ENCODE measurements at places on chromosomes 5 and 9.
A peak's percentile ranks its signal among the peaks of the same experiment; 100 is the strongest.

DNA sequence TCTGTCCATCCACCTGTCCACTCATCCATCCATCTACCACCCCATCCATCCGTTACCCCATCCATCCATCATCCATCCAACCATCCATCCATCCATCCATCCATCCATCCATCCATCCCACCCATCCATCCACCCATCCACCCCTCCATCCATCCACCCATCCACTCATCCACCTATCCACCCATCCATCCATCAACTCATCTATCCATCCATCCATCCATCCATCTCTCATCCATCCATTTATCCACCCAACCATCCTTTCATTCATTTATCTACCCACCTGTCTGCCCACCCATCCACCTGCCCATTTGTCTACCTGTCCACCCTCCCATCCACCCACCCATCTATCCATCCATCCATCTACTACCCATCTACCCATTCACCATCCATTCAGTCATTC lies 84.1 kb upstream of the ASS1 start:
- no peak for DNase-seq

- no peak for DNase-seq
Observed at GRCh38 chr5:79754865-79755555, 65.4 kb downstream of the CMYA5 start.

DNA sequence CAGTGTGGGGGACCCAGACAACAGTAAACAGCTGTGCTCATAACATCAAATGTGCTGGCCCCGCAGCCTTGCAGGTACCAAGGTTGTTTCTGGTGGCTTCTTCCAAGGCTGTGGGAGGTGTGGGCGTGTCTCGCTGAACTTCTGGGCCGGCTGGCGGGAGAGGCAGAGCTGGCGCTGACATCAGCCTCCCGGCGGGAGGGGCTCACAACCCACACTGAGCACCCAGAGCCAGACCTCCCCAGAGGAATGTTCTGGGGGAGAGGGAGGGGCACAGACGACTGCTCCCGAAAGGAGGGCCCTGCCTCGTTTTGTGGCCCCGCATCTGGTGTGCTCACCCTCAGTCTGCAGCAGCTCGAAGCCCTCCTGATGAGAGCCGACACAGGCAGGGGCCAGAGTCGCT lies 6.9 kb upstream of the SLC12A7 start:
- no peak for DNase-seq

- no peak for DNase-seq
Observed at GRCh38 chr9:86638109-86638508, 283.9 kb upstream of the TUT7 start.

GRCh38 chr5:7910738-7911428 lies 41.9 kb downstream of the MTRR start:
- DNase-seq: no peak

DNA sequence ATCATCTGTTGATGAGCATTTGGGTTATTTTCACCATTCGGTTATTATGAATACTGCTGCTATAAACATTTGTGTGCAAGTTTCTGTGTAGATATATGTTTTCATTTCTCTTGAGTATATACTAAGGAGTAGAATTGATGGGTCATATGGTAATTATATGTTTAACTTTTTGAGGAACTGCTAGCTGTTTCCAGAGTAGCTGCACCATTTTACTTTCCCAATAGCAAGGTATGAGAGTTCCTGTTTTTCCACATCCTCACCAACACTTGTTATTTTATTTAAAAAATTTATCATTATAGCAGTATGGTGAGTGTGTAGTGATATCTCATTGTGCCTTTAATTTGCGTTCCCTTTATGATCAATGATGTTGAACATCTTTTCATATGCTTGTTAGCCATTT lies 29.2 kb downstream of the CD14 start:
- no peak for DNase-seq

DNA sequence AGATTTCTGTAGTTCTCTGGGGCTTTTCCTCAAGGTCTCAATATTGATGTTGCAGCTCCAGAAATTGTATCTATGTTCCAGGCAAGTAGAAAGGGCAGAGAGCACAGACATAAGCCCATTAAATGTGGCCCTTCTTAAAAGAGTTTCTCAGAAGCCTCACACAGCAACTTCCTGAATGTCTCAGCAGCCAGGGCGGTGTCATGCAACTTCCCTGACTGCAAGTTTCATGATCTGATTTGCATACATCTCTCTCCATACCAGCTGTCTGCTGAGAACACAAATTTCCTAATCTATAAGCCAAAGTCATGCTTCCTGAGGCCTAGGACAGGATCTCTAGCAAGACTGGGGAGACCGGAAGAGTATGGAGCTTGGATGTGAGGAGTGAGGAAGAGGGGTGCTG lies 13.0 kb downstream of the RGS7BP start:
- DNase-seq: no peak

GRCh38 chr9:124932333-124932732 lies 8.6 kb downstream of the GOLGA1 start:
- DNase-seq: no peak

DNA sequence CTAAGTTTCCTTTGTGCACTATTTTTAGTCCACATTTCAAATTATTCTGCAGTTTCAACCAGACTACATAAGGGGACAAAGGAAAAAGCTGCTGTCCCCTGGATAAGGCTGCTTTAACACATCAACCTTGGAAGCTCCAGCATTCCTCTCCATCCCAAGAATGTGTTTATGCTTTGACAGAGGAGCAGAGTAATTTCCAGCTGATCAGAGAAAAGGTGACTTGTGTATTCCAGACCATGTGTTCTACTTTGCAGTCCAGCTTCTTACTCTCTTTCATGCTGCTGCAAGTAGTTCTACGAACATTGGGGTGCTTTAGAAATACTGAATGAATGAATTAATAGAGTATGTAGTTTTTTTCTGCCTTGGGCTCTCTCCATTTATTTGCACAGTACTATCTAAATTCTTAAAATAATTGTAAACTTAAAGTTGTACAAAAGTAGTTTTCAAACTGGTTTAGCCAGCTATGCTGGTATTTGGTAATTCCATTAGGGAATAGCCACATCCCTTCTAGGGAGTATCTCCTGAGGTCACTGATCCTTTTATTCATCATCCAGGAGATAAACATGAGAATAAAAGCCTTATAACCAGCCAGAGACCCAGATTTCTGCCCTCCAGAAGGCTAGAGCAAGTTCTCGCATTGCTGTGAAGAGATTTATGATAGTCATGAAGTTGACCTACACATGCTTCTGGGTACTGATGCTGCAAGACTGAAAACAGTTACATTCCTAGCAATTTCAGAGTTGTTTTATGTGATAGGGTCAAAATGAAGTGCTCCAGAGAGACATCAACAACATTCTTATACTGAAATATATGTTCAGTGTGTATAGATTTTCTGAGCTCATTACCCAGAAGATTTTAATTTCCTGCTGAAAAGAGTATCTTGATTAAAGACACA lies 215.2 kb downstream of the COMMD10 start:
- no peak for DNase-seq

GRCh38 chr5:67957374-67957773 lies 258.2 kb upstream of the PIK3R1 start:
- no peak for DNase-seq

DNA sequence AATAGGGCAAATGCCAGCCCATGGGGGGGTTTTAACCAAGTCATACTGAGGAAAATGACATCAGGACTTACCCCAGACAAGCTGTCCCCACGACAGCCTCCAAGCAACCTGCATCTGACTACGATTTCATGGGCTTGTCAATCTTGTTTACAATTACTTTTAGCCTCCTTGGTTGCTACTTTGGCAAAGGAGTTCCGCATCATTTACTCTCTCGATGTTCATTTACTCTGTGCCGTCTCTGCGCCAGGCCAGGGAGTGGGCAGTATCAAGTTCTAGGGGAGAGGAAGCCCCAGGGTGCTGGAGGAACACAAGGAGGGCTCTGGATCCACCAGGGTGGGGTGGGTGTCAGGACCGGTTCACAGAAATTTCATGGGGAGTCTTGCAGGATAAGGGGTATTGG lies 23.9 kb downstream of the PTPN3 start:
- no peak for DNase-seq

GRCh38 chr5:102845041-102845440 lies 89.9 kb downstream of the PAM start:
- DNase-seq: no peak

DNA sequence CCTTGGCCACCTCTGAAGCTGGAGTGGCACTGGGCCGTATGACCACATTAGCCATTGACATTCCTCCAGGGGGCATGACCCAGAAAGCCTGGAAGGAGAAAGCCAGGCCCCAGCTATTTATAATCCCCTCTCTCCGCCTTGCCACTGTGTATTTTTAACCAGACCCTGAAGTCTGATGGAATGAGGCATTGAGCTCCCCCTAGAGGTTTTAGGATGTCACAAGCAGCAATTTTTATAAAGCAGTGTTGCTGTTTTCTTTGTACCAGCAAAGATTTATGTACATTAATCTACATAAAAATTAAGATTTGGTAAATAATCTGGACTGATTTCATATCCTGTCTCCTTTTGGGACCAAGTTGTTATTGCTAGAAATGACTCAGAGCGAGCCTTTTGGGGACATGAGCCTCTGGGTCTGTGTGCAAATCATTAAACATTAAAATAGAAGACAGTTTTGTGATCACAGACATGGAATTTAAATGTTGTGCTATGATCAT lies 127.1 kb downstream of the TRIO start:
- no peak for DNase-seq

GRCh38 chr5:166845044-166845443 lies 1446.4 kb upstream of the WWC1 start:
- DNase-seq: no peak

- DNase-seq: no peak
Observed at GRCh38 chr9:88425538-88425950, 37.3 kb downstream of the SPIN1 start.

- DNase-seq: no peak
Observed at GRCh38 chr5:178346607-178347334, 114.2 kb upstream of the PHYKPL start.

GRCh38 chr9:75188756-75189155 lies 100.4 kb downstream of the OSTF1 start:
- no peak for DNase-seq

DNA sequence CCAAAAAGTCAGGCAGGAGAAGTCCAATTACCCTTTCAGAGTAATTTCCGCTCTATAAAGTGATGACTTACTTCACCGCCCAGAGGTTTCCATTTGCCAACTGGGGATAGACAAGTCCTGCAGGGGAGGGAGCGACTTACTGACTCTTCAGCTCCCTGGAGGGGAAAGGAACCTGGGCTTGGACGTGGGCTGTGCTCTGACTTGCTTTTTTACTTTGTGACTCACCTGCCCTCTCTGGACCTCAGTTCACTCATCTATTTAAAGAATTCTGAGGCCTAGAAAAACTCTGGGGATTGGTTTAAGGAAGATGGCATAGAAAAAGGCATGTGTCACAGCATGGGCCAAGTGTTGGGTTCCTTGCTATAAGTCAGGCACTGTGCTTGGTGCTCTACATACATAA lies 180.4 kb upstream of the TRIM32 start:
- DNase-seq: no peak

- DNase-seq: no peak
Observed at GRCh38 chr5:111532886-111533582, 20.7 kb upstream of the STARD4 start.

- no peak for DNase-seq
Observed at GRCh38 chr9:86885232-86885631, 62.1 kb downstream of the GAS1 start.

DNA sequence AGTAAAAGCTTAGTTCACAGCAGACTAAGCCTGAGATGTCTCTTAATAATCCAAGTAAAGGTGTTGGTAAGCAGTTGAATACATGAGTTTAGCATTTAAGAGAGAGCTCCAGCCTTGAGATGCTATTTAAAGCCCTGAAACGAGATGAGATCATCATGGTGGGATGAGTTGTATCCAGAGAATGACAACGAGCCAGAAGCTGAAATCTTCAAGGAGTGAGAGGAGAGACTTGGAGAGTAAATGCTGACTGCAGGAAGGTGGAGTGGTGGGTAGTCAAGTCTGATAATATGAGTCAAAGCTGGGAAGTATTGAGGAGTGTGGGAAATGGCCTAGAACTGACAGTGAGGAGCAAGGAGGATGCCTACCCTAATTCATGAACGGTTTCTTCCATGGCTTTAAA lies 53.7 kb downstream of the PLAC8L1 start:
- DNase-seq: no peak

- no peak for DNase-seq
Observed at GRCh38 chr5:13976867-13977830, 32.7 kb upstream of the DNAH5 start.

DNA sequence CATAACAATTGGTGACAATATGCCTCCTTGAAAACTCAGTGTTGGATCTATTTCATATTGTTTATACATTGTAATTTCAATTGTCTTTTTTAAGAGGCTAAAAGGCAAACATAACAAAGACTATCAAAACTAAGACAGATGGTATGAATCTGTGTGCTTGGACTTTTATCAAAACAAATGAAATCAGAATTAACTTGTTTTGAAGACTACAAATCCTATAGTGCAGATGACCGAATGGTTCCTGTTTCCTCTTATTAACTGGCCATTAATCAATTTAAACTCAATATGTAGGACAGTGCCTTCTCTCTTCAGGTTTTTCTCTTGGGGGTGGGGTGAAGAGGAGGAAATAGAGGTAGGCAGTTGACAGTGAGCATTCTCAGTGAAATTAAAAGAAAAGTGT lies 366.9 kb upstream of the GRAMD2B start:
- no peak for DNase-seq

DNA sequence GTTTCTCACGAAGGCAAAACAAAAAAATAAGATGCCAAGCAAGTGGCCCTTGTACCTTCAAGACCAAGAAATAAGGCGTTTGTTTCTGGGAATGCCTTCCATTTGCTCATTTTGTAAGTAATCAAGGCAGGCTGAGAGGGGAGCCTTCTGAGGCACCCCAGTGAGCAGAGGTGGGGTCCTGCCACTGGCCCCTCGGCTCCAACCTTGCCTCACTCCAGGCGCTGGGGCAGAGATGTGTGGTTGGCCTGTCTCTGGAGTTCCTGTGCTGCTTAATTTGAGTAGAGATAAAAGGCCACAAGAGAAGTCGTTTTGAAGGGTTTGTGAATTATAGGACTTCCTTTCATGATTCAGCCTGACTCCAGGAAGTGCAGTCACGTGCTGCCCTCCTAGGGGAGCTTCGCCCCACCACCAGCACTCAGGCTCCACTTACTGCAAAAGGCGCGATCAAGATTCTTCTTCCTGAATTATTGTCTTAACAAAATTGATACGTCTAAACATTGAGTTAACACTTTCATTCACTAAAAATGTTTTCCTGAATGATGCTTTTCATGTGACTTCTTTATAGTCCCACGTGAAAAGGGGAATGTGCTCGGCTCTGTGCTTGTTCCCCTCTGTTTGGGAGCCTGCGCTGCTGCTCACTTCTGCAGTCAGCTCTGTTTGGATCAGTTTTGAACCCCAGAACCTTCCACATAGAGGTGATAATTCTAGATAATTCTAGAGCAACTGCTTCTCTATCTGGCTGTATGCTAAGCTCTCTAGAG lies 13.7 kb downstream of the SYK start:
- peak; percentile 47 for DNase-seq

DNA sequence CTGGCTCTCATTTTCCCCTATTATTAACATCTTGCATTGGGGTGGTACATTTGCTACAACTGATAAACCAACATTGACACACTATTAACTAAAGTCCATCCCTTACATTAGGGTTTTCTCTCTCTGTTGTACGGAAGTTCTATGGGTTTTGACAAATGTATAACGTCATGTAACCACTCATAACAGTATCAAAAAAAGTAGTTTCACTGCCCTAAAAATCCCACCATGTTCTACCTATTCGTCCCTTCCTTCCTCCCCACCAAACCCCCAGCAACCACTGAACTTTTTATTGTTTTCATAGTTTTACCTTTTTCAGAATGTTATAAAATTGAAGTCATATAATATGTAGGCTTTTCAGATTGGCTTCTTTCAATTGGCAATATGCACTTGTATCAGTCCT lies 40.1 kb downstream of the MLLT3 start:
- no peak for DNase-seq

- no peak for DNase-seq
Observed at GRCh38 chr5:23071682-23072081, 218.5 kb upstream of the CDH12 start.

GRCh38 chr9:104911032-104911607 lies 16.8 kb downstream of the ABCA1 start:
- no peak for DNase-seq

Measured in activated B cell treated with CpG ODN at 0.5 μM for 24 hours (primary cell).